ENCODE measurements at places on chromosomes 13 and 19.

- DNase-seq, result no peak
Observed at GRCh38 chr19:53394522-53394973, 401 bp upstream of the ZNF765 start.

DNA sequence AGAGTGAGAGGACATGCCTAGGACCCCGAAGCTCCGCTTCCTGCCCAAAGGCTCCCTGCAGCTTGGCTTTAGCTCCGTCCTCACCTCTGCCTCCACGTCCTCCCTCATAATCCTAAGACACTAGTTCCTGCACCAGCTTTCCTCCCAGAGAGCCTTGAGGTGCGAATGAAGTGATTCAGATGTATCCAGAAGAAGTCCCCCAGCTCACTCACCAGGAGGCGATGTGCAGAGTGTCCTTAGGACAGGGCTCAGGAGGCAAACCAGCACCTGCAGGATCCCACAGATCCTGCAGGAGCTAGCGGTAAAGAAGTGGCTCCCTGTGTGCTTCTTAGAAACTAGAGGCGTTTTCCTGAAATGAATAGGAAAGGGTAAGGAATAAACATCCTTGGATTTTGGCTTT lies 109.7 kb downstream of the HSPH1 start:
- DNase-seq, result no peak

DNA sequence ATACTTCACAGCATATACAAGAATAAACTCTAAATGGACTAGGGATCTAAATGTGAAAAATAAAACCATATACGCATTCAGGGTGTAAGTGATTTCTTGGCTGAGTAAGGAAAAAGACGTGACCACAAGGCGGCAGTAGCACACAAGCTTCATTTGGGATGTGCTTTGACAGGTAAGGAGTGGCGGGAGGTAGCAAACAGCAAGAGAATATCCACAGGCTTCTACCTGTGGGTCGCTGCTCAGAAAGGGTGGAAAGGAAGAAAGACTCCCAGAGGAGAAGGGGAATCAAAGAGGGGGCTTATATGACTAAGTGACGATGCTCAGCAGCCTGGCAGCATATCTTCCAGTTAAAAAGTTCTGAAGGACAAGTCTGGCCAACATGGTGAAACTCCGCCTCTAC lies 2.5 kb upstream of the ZNF121 start:
- DNase-seq, result peak; percentile 52

DNA sequence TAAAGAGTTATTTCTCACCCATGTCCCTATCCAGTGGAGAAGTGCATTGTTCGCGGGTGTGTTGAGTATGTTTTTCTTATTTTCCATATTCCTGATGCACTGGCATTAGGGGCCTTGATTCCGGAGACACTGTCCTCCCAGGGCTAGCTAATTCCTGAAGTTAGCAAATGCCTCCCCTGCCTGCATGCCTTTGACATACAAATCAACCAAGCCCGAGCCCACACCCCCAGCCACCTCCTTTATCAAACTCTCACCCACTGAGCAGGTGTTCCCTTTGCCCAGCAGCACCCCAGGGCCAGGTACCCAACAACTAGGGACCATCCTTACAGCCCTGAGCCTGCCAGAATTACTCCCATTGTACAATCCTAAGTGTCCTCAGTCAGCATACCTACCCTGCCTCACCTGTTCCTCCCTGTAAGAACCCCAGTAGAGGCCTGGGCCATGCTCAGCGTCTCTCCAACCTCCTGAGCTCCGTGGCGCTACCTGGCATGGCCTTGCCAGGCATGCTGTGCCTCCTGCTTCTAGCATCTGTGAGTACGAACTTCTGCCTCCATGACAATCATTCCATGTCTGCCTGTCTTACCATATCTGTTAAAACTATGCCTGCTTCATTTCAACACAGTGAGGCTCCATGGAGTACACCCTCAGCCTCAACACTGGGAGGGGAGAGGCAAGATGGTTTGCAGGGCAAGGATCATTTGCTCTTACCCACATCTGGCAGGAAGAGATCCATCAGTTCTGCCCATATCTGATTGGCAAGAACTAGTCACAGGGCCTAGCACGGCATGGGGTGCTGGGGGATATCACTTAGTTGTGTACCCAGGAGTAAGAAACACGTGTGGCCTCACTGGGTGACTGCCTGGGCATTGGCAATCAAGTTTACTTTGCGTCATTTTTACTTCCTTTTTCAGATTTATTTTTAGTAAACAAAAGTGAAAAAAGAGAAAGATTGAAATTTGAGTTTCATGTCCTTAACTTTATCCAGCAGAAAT lies 203.9 kb downstream of the SHISA2 start:
- no peak for DNase-seq

GRCh38 chr19:49614096-49614833 lies 23.3 kb downstream of the PRR12 start:
- no peak for DNase-seq

DNA sequence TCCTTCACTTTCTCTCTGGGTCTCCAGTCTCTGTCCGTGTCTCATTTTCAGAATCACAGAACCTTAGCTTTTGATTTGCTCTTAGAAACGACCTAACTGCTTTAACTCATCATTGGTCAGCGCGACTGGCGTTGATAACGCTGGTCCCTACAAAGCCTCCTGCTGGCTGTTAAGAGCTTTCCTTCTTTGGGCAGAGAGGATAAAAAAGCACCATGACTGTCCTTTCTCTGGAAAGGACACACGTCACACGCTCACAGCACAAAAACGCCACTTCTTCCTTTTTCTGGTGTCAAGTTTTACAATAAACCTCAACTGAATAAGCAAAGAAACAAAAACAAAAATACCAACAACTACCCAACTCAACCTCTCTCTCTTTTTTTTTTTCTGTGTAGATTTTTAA lies 1.7 kb upstream of the KLK12 start:
- no peak for DNase-seq

- DNase-seq, result no peak
Observed at GRCh38 chr19:29612801-29613595, 6.9 kb downstream of the POP4 start.

DNA sequence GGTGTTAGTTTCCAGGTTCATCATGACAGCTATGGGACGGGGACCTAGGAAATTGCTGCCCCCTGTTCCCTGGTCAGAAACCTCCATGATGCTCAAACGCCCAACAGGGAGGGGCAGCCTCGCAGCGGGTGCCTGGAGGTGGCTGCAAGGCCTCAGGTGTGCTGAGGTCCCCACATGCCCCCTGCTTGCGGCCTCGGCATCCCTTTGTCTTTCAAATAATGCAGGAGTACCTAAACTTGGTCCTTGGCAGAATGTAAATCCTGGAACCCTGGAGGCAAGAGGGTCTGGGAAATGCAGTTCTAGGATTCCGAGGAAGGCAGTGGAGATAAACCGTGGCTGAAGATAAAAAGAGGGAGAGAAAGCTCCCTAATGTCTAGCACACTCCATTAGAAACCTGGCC lies 52.4 kb downstream of the SKA3 start:
- DNase-seq, result no peak

GRCh38 chr19:19098703-19099632 lies 35.2 kb downstream of the SLC25A42 start:
- no peak for DNase-seq
